ENCODE measurements at places on chromosomes 12 and 14.

GRCh38 chr12:58172433-58173073, 231.2 kb downstream of the ATP23 start:
- DNase-seq, result no peak

GRCh38 chr12:38110026-38110699, 206.4 kb upstream of the ALG10B start:
- DNase-seq, result no peak

GRCh38 chr14:99546234-99546879, 57.6 kb downstream of the CCDC85C start:
- no peak for DNase-seq

- DNase-seq, result peak; percentile 24
These were observed 21.7 kb downstream of the GALNT16 start for GRCh38 chr14:69281450-69282169.

DNA sequence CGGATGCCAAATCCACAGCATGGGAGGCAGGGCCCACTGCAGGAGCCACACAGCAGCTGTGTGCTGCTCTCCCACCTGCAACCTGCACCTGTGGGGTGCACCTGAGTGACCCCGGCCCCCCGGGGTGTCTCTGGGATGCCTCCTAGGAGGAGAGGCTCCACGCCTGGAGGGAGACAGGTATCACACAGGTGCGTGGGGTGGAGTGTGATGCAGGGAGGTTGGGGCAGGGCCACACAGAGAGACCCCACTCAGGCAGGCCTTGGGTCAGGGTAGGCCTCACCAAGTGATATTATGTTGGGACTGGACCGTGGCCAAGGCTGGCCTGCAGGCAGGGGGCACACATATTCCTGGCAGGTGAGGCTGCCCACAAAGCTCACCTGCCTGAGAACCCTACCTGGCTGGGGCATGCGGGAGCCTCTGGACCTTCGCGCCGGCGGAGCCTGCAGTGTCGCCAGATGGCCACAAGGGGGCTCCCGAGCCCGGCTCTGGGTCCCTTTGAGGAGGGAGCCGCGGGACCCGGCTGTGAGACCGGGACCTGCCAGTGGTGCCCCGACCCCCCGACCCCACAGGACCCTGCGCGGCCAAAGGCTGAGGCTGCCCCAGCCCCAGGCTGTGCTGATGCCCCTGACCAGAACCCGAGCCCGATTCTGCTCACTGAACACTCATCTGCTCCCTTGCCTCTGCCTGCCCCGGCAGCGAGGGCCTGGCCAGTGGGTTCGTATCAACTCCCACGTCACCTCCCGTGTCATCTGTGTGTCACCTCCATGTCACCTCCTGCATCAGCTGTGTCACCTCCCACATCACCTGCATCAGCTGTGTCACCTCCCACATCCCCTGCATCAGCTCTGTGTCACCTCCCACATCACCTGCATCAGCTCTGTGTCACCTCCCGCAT, 11.4 kb downstream of the TMEM121 start:
- DNase-seq, result peak; percentile 30

GRCh38 chr12:6280053-6280469, 30.4 kb upstream of the PLEKHG6 start:
- DNase-seq, result peak; percentile 97

DNA sequence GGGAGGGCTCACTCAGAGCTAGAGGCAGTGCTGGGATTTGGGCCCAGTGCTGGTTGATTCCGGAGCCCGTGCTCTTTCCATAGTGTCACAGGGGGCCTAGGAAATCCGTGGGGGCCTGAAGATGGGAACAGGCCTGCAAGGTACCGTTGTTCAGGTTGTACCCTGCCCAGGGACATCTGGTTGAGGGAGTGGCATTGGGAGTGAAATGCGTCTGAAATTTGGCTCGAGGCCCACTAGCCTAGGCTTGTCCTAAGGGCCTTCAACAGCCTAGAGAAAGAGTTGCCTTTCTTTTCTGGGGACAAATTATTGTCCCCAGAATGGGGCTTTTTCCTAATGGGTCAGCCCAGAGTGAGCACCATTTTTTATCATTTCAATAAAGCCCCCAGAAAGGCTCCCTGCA, 26.4 kb upstream of the FAM222A start:
- no peak for DNase-seq

GRCh38 chr14:21163871-21164291, 8.0 kb upstream of the OR5AU1 start:
- no peak for DNase-seq

- DNase-seq, result peak; percentile 79
These were observed 107.3 kb downstream of the CRADD start for GRCh38 chr12:93784339-93785086.

DNA sequence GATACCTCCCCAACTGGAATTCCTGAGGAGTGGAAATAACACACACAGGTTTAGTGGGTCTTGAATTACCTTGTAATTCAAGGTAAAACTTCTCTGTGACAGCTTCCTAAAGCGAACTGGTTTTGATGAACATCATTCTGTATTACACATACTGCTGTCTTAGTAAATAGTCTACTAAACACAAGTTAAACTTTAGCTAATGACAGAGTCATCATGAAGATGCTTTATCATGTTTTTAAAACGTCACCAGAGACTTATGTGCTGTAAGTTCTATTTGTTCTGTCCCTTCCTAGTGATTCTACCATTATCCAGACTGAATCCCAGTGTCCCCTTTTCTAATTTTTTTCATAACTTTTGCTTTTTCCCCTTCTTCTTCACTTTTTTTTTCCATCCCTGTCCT, 11.6 kb upstream of the GXYLT1 start:
- DNase-seq, result no peak

GRCh38 chr14:102739190-102739469, 38.1 kb upstream of the TRAF3 start:
- no peak for DNase-seq

- DNase-seq, result peak; percentile 60
These were observed 4.2 kb upstream of the TNS2 start for GRCh38 chr12:53045696-53046045.

DNA sequence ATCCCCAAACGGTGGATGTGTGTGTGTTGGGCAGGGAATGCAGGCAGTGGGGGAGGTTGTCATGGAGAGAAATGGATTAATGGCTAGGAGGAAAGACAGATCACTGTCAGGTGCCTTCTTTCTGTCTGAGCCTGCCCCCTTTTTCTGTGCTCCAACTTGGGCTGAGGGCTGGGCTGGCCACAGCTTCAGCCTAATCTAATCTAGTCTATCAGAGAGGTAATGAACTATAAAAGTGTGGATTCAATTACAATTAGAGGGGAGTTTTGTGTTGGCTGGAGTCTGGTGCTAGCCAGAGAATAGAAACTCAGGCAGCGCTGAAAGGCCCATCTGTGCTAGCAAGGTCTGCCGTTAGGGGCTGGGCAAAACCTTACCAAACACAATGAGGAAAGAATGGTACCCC, 41.2 kb downstream of the NEUROD4 start:
- DNase-seq, result no peak

DNA sequence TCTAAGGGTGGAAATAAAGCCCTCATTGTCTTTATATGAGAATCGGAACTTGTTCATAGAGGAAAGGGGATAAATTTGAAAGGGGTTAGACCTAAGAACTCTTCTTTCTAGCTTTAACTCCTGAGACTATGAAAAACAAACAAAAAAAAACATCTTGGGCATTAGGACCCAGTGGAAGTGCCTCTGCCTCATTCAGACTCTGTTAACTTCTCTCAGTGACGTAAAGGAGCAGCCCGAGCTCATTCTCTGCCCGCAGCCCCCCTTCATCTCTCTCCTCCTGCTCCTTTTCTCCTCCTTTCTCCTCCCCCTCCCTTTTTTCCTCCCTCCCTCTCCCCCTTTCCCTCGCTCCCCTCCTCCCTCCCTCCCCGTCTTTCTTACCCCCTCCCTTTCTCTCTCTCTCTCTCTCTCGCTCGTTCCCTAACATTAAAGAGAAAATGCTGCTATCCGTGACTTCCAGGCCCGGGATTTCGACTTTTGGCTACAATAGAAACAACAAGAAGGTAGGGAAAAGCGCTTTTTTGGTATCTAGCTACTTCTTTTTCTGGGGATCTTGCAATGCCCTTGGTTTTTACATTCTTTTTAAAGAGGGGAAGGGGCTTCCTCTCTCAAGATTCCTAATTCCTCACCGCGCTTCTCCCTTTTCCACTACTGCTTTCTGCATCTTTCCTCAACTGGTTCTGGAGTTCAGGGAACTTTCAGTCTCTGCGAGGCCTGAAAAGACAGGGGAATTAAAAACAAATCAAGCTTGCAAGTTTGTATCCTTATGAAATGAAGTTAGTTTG, at the start of gene RBMS2:
Gene RBMS2, plus strand, starts transcription at position 231 of the 782 bp plus-strand sequence. Its CDS starts 204 bp downstream, at position 435.
- DNase-seq, result peak; percentile 96

GRCh38 chr12:56040151-56040550, 1.6 kb upstream of the RPS26 start:
- no peak for DNase-seq

- peak; percentile 67 for DNase-seq
These were observed 25.3 kb upstream of the SPTLC2 start for GRCh38 chr14:77641534-77642341.

DNA sequence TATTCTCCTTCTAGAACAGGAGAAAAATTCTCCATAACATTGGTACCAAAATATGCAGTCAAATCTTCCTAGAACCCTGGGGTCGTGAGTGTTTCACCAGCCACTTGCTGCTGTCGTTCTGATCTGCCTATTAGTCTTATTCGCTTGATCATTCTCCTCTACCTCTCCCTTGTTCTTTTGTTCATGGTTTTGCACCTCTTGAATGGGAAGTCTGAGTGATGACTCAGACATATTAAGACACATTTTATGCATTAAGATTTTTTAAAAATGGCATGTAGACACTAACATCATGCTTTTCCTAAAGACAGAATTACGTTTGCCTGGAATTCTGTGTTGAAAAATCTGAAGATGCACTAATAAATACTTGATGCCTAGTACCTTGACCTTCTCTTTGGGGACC, 159.2 kb upstream of the LRIG3 start:
- no peak for DNase-seq

DNA sequence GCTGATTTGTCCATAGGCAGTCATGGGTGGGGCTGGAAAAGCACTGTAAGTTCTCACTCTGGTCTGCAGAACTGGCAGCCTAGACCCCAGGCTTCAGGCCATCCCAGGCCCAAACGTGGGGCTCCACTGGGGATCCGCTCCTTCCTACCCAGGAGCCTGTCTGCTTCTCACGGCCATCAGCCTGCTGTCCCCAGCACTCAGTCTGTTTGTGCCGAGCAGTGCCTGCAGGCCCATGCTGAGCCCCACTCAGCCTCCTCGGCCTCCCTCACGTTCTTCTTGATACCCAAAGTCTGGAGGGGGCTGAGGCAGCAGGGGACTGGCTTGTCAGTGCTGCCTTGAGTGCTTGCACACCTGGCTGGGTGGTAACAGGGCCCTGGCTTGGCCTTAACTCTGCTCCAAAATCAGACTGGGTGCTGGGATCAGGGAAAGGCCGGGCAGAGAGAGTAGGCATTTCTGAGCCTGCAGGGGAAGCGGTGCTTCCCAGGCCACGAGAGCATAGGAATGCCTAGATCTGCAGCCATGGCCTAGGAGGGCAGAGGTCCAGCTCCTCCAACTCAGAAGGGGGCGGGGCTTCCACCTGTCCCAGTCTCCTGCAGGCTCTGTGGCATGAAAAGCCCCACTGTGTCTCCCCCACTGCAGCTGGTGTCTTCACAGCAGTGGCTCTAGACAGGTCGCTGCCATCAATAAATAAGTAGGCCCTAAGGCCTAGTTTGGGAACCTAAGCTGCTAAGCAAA, 772.4 kb upstream of the FBXO33 start:
- no peak for DNase-seq

GRCh38 chr12:62933220-62933601, 1.7 kb downstream of the PPM1H start:
- DNase-seq, result peak; percentile 43

GRCh38 chr12:30870491-30871265, 55.9 kb upstream of the TSPAN11 start:
- no peak for DNase-seq

DNA sequence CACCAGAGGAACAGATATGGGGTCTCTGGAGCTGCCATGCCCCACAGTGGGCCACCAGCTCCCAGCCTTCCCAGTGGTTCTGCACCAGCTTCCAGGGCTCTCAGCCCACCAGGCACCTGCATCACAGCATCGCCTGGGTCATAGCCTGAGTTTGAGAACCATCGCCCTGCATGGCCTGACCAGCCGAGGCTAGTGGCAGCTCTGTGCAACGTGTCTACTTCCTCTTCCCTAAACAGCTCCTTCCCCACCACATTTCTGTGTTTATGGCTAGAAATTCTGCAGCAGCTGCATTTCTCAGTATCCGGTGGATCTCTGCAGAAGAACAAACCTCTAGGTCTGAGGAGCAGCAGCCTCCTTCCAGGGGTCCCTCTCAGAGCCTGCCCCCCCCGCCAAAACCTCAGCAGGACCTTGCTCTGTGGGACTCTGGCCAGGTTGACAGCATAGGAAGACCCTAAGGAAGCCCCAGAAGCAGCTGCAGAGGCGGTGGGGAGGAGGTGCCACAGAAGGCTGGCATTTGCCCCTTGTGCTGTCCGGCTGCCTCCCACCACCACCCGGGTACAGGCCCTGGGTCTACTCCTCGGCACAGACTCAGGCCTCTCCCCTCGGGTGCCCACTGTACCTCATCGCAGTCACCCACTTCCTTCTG, 47.7 kb downstream of the PSMA6 start:
- DNase-seq, result no peak

DNA sequence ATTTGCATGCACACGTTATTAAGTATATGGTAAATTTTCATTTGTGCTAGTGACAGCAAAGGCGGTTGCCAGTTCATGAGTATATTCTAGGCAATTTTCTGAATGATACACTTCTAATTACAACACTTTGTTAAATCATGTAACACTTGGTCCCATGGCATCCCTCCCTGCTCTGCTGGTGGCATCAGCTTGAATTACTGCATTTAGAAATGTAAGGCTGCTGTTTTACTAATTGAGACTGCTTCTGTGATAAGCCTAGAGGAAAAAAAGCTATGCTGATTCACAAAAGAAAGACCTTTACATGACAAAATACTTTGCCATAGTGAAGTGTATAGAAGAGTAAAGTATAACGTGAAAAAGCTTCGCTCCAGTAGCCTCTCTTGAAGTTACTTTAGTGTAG, 636.1 kb downstream of the KCNH5 start:
- DNase-seq, result no peak

DNA sequence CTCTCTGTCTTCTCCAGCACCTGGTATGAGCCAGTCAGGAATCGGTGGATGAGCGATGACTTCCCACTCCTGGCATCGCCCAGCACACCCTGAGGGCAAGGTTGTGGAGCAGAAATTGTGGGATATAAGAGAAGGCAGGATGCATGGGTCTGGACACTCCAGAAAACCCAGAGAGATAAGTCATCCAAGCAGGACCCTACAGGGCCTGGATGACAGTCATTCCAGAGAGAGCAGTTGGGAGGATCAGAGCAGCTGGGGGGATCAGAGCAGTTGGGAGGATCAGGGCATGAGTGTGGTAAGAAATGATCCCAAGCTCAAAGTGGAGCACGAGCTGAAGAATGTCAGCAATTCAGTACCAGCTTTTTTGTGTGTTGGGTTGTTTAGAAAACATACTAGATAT, 4.0 kb downstream of the AGAP2 start:
- DNase-seq, result peak; percentile 77
